ENCODE measurements at places on chromosomes 12 and 14. TPM values are rescaled to one million over a fixed set of nuclear protein-coding genes. Genes with fewer than 3 reads are reported as not detected.

- no peak for DNase-seq
Measured at GRCh38 chr12:56080556-56081138, 682 bp downstream of the ERBB3 start.

- DNase-seq: no peak
Measured at GRCh38 chr12:106030210-106031071, 108.3 kb downstream of the NUAK1 start.

GRCh38 chr12:86826051-86826450 is 569.9 kb upstream of the MGAT4C start:
- DNase-seq: no peak

- DNase-seq: no peak
Measured at GRCh38 chr14:101353422-101353821, 207.9 kb upstream of the DIO3 start.

Gene GPR84
- not detected for total RNA-seq

- no peak for DNase-seq
Measured at GRCh38 chr12:20477672-20478071, 109.3 kb downstream of the PDE3A start.

Gene SELPLG
- 6.1 TPM for total RNA-seq

Gene PKP2
- not detected for total RNA-seq

GRCh38 chr14:30525833-30526232 is 33.1 kb upstream of the G2E3 start:
- no peak for DNase-seq

Measured in B cell (primary cell).